ENCODE measurements at places on chromosomes 16 and 17.

- no peak for DNase-seq
Observed at GRCh38 chr17:80950466-80951120, 41.0 kb upstream of the CHMP6 start.

DNA sequence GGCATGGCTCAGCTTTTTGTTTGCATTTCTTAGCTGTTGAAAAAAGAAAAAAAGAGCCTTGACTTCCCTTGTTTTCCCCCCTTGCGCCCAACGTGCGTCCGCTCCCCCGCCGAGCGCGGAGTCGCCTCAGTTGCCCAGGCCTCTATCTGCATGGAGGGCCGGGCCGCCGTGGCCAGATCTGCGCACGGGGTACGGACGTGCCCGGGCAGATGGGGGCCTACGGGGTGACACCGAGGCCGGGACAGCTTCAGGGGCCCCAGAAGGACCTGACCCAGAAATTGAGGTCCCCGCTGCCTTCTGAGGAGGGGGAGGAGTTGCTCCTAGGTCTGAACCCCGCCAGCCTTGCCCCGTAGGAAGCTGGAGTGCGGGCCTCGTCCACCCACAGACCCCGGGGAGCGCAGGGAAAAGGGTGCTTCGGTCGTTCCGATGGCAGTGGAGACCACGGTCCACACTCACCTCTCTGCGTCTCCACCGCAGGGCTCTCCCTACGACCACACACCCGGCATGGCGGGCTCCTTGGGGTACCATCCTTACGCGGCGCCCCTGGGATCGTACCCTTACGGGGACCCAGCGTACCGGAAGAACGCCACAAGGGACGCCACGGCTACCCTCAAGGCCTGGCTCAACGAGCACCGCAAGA lies 1.5 kb downstream of the IRX5 start:
- no peak for DNase-seq

GRCh38 chr17:73552300-73553048 lies 91.8 kb downstream of the SDK2 start:
- no peak for DNase-seq

DNA sequence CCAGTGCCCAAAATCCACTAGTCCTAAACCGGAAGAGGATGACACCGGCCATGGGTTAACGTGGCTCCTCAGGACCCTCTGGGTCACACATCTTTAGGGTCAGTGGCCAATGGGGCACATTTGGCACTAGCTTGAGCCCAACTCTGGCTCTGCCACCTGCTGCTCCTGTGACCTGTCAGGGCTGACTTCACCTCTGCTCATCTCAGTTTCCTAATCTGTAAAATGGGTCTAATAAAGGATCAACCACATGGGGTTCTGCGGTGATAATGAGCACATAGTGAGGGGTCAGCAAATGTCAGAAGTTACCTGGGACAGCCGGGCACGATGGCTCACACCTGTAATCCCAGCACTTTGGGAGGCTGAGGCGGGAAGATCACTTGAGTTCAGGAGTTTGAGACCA lies 18.4 kb downstream of the QPRT start:
- no peak for DNase-seq

GRCh38 chr16:10154389-10154788 lies 27.8 kb downstream of the GRIN2A start:
- no peak for DNase-seq

GRCh38 chr16:57859331-57859730 lies 57.0 kb upstream of the KIFC3 start:
- DNase-seq: peak; percentile 89

DNA sequence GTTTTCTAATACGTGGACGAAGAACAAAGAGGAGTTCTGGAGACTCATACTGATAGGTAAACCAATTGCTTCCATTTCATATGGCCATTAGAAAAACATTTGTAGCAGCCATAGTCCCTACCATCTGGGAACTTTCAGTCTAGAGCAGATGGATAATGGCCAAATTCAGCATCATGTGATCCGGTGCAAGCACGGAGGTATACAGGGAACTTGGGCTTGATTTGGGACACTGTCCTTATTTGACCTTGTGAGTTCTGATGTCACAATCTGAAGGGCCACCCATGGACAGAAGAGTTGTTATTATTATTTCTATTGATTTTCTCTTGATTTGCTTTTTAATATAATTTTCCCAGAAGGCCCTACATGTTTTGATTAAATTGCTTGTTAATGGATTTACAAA lies 154.6 kb upstream of the ZNF267 start:
- no peak for DNase-seq

DNA sequence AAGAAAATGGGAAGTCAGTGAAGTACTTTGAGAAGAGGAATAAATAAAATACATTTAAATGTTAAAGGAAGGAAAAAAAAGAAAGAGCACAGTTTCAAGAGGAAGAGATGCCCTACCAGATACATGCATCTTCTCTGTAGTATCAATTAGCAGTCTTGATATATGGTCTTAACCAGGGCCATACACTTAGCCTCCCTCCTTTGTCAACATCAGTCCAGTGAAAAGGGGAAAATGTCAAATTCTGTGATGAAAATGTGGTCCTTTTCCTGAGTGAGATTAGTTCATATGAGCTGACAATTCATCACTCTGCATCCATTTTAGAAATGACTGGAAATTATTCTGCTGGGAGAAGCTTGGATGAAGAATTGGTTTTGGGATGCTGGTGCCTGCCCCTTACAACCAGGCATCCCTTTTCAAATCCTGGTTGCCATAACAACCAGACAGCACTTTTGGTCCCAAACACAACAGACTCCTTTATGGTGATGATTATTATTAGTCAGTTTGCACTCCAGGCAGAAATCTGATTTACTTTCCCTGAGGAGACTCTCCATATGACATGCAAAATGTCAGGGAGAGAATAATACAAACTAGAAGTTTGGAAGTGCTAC lies 933.6 kb upstream of the CDH8 start:
- DNase-seq: no peak

DNA sequence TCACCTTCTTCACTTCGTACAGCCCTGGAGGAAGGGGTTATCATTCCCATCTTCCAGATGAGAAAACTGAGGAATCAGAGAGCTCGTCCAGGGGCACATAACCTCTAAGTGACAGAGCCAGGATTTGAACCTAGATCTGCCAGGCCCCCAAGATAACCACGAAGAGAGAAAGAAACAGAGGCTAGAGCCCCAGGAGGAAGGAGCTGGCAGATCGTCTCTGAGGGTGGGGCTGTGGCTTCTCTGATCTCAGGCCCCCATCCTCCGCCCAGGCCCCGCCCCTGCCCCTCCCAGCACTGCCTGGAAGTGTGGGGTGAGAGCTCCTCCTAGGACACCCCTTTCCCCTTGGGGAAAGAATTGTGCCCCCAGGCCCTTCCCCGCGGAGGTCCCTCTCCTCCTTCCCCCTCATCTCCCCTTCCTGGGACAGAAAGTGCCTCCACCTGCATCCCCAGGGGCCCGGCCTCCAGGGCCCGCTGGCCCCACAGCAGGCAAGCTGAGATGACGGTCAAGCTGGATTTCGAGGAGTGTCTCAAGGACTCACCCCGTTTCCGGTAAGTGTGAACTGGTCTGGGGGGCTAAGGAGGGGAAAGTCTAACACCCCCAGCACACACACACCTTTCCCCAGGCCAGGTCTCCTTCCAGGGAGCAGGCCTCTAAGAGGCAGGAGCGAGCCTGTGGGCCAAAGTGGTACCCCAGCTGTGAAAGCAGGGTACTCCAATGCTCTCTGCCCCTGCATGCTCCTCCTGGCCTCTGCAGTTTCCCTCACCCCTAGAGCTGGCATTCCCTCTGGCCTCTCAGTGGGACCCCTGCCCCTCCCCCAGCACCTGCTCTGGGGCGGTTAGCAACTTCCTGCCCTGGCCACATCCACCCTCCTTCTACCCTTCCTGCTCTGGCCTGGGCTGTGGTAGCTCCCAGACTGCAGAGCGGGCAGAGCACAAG lies at the start of gene ACAP1:
TSS of gene ACAP1 (plus strand) at position 290 of the 936 bp plus-strand sequence. CDS start at position 496, 206 bp downstream.
- DNase-seq: no peak

DNA sequence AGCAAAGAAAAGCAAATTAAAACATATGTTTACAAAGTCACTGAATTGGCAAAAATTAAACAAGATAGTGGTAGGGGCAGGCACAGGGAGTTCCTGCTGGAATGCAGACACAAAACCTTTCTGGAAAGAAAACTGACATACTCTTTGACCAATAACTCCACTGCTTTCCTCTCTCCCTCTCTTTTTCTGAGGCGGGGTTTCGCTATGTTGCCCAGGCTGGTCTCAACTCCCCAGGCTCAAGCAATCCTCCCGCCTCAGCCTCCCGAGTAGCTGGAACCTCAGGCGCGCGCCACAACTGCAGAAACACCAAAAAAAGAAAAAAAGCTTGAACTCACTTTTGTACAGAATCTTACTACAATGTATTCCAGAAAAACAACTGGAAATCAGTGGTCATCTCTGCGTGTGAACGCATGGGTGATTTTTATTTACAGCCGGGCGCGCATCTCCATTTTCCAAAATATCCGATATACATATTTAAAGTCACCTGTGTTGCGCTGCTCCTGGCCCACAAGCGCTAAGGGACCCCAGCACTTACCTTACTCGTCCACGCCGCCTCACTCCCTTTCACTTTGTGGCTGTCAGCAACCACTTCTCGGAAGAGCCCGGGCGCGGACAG lies 480 bp downstream of the TXNL4B start:
- peak; percentile 74 for DNase-seq

DNA sequence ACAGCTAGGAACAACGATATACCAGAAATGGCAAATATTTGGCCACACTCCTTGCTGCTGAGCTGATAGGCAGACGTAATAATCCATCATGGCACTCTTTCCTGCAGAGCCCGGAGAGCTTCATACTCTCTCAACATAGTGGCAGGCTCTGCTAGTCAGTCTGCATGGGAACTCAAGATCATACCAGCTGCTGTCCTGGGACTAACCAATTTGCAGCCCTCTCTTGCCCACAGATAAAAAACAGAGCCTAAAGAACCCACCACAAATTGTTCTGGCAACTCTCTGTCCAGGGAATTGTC lies 13.5 kb downstream of the GSDMB start:
- DNase-seq: no peak

DNA sequence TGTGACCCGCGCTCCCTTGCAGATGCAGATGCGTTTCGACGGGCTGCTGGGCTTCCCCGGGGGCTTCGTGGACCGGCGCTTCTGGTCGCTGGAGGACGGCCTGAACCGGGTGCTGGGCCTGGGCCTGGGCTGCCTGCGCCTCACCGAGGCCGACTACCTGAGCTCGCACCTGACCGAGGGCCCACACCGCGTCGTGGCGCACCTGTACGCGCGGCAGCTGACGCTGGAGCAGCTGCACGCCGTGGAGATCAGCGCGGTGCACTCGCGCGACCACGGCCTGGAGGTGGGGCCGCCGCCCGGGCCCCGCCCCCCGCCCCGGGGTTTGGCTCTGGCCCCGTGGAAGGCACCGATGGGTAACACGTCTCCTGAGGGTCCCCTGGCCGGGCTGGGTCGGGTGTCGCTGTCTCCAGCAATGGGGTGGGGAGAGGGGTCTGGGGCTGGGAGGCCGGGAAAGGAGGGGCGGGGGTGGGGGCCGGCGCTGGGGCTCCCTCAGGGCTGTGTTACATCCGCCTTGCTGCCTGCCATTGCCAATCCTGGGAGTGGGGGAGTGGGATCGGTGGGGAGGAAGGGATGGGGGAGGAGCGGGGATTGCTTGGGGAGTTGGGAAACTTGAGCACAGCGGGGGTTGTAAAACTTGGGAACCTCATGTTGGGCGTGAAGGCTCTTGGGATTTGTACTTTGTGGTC lies 737 bp downstream of the NUDT16L1 start:
- DNase-seq: peak; percentile 86

- DNase-seq: no peak
Observed at GRCh38 chr16:84604477-84605013, 13.3 kb downstream of the COTL1 start.

GRCh38 chr16:68921637-68922036 lies 78.3 kb downstream of the TANGO6 start:
- DNase-seq: peak; percentile 77

GRCh38 chr16:6284731-6285130 lies 1047.9 kb upstream of the RBFOX1 start:
- DNase-seq: no peak

- peak; percentile 48 for DNase-seq
Observed at GRCh38 chr16:2532494-2533141, 1.4 kb upstream of the CEMP1 start.

DNA sequence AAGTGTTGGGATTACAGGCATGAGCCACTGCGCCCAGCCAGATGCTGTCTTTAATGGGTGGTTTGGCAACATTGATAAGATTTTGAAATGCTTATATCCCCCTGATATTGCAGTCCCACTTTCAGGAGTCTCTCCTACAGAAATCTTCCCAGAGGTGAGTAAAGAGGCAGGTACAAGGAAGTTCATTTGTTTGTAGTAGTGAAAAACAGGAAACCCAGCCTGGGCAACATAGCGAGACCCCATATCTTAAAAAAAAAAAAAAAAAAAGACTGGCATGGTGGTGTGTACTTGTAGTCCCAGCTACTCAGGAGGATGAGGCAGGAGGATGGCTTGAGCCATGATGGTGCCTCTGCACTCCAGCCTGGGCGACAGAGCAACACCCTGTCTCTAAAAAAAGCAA lies 6.2 kb upstream of the NUPR1 start:
- DNase-seq: no peak

DNA sequence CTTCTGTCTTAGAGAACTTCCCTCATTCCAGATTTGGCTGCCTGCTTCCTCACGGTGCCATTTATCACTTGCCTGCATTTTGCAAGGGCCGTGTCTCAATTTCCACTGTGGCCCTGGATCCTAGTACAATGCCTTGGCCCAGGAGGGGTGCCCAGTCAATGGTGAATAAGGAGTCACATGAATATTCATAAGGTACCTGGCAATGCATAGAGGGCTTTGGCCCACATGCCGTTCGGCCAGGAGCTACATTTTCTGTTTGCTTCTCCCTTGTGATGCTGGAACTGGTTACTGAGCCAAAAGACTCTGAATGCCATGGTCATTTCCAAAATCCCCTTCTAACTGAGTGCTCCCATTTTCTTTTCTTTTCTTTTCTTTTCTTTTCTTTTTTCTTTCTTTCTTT lies 4.8 kb upstream of the PIRT start:
- no peak for DNase-seq

- DNase-seq: peak; percentile 74
Observed at GRCh38 chr16:84567286-84567962, 50.5 kb downstream of the COTL1 start.

GRCh38 chr16:81553814-81554675 lies 109.4 kb downstream of the CMIP start:
- no peak for DNase-seq

- no peak for DNase-seq
Observed at GRCh38 chr17:20026960-20027359, 17.8 kb downstream of the SPECC1 start.

GRCh38 chr17:45342306-45342705 lies 25.5 kb upstream of the MAP3K14 start:
- DNase-seq: no peak

DNA sequence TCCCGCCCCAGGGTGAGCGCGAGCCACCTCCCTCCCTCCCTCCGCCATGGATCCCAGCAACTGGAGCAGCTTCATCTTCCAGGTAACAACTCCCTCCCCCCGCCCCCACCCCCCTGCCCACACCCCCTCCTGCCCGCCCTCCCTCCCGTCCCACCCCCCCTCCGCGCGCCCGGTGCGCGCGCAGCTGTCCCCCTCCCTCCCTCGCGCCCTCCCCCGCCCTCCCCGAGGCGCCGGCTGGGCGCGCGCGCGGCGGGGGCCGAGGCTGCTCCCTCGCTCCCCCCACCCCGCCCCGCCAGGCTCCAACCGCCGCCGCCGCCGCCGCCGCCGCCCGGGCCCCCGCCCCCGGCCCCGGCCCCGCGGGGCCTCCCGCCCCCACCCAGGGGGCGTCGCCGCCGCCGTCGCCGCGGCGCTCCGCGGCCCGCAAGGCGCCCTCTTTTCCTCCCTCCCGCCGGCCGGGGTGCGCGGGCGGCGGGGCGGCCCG lies at the start of gene MAZ:
TSS of gene MAZ (plus strand) at position 431 of the 481 bp plus-strand sequence. CDS start 173 bp downstream, outside the sequence.
- peak; percentile 91 for DNase-seq

- no peak for DNase-seq
Observed at GRCh38 chr17:6044261-6044660, 25.9 kb upstream of the WSCD1 start.

Data from amniotic epithelial cell (primary cell).